Fibroblast of gingiva (primary cell): ENCODE measurements at places on chromosomes 1 and 21.

GRCh38 chr1:215568299-215568692 lies 1.2 kb downstream of the KCTD3 start:
- DNase-seq = peak; percentile 48

- peak; percentile 52 for DNase-seq
These were observed 175.7 kb downstream of the VPS13D start for GRCh38 chr1:12405325-12406210.

GRCh38 chr1:240947438-240948224 lies 335.7 kb upstream of the GREM2 start:
- no peak for DNase-seq

- DNase-seq = no peak
These were observed 115.5 kb upstream of the IRF2BP2 start for GRCh38 chr1:234725177-234726132.

DNA sequence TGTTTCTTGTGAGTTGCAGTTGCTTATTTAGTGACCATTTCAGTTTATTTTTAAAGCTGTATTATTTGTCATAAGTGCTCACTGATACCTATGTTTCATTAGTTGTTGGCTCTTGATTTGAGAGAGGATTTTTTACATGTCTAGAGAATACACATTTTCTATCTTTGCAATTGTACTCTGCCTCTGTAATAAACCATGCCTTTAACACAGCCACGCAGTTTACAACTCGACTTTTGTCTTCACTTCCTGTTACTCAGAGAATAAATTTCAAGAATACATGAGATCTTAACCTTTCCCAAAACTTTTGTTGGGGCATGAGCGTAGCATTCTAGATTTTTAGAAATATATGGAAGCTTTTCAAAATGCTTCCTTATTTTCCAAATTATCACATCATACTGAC lies 14.9 kb upstream of the ZNF678 start:
- no peak for DNase-seq

DNA sequence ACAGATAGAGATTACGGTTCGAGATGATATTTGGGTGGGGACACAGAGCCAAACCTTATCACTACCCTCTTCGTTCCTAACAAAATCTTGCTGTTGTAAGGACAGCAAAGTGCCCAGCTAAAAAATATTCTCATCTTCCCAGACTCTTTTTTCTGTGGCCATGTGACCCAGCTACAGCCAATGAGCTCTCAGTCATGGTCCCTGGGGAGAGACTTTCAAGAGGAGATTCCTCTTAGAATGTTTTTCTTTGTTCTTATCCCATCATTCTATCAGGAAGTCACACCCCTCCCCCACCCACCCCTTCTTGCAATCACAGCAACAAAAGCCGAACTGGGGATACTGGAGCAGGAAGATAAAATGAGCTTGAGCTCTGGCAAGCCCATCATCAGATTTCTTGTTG lies 247.1 kb downstream of the CHRM3 start:
- no peak for DNase-seq

DNA sequence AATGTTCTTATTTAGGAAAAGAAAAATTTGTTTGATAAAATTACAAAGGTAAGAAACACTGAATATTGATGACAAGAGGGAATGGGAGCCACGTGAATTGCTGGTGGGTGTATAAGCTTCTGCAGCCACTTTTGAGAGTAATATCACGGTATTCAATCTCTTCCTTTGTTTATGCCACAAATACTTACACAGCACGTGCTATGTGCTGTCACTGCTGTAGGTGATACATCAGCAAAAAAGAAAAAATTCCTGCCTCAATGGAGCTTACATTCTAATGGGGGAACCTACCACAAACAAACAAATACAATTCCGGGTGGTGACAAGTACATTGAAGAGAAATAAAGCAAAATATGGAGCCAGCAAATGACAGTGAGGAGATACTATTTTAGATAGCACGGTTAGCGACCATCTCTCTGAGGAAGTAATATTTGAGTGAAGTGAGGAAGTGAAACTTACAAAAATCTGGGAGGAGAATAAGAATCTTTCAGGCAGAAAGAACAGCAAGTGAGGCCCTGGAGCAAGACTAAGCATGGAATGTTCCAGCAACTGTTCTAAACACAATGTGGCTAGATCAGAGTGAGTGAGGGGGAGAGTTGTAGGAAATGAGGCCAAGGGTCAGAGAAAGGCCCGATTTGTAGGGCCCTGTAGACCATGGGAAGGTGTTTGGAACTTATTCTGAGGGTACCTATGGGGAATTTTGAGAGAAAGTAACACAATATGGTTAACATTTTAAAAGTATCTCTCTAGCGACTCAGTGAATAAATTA lies 2.6 kb upstream of the FCRLB start:
- no peak for DNase-seq

GRCh38 chr1:49213301-49213700 lies 436.6 kb upstream of the BEND5 start:
- no peak for DNase-seq

DNA sequence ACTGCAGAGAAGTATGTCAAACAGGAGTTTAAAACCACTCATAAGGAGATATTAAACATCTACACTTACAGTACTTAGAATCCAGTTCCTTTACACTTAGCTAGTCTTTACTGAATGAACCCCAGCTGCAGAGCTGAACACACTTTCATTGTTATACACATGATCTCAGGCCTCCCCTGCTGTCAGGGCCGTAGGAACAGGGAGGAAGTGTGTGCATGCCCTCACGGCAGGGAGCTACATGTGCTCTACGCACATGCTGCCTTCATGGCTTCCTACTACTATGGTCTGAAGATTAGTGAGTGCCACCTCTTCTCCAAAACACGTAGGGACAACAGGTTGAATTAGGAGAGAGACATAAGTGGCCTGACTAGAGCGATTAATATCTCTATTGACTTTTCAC lies 191.5 kb downstream of the SIPA1L2 start:
- DNase-seq = no peak

GRCh38 chr1:6414443-6414844 lies 5.3 kb downstream of the HES2 start:
- DNase-seq = peak; percentile 12

GRCh38 chr21:26933448-26933847 lies 33.4 kb downstream of the ADAMTS5 start:
- DNase-seq = no peak

GRCh38 chr1:107662971-107663370 lies 302.0 kb downstream of the VAV3 start:
- DNase-seq = peak; percentile 5

GRCh38 chr1:186212568-186213224 lies 162.4 kb downstream of the TPR start:
- peak; percentile 87 for DNase-seq

GRCh38 chr1:22919341-22920025 lies 53.2 kb downstream of the LACTBL1 start:
- DNase-seq = no peak

DNA sequence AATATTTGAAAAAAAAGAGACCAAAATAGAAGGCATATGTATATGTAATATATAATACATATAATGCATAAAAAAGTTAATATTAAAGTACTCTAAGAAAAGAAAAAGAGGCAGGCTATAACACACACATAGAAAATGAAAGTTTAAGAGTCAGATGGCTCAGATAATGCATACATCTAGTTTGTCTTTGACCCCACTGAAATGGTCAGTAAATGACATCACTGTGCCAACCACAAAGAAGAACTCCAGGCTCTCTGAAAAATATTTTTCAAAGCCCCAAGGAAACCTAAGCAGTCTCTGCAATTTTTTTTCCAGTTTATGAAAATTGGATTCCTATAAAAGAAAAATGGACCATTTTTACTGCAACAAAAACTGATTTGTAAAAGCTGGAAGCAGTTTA lies 55.4 kb upstream of the SCYL3 start:
- DNase-seq = no peak

- peak; percentile 27 for DNase-seq
These were observed 11.7 kb downstream of the NR5A2 start for GRCh38 chr1:200038981-200039848.

DNA sequence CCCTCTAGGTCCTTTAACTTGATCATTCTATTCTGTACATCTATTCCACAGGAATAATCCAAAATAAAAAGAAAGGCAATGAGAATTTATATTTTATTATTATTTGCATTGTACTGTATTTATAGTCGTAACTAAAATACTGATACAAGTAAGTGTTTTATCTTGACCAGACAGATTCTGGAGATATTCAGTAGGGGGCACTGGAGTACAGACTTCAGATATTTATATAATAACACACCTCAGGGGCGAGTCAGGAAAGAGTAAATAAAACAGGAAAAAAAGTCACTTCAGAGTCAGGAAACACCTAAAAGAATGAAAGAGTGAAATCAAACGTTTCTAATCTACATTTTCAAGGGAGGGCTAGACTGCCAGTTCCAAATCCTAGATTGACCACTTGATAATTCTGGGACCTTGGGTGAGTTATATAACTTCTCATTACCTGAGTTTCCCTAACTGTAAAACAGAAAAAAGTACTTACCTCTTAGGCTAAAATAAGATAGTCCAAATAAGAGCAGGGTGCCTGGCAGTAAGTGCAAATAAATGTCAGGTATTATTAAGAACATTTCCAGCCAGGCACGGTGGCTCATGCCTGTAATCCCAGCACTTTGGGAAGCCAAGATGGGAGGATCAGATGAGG lies 31.1 kb upstream of the MTF1 start:
- DNase-seq = peak; percentile 7

DNA sequence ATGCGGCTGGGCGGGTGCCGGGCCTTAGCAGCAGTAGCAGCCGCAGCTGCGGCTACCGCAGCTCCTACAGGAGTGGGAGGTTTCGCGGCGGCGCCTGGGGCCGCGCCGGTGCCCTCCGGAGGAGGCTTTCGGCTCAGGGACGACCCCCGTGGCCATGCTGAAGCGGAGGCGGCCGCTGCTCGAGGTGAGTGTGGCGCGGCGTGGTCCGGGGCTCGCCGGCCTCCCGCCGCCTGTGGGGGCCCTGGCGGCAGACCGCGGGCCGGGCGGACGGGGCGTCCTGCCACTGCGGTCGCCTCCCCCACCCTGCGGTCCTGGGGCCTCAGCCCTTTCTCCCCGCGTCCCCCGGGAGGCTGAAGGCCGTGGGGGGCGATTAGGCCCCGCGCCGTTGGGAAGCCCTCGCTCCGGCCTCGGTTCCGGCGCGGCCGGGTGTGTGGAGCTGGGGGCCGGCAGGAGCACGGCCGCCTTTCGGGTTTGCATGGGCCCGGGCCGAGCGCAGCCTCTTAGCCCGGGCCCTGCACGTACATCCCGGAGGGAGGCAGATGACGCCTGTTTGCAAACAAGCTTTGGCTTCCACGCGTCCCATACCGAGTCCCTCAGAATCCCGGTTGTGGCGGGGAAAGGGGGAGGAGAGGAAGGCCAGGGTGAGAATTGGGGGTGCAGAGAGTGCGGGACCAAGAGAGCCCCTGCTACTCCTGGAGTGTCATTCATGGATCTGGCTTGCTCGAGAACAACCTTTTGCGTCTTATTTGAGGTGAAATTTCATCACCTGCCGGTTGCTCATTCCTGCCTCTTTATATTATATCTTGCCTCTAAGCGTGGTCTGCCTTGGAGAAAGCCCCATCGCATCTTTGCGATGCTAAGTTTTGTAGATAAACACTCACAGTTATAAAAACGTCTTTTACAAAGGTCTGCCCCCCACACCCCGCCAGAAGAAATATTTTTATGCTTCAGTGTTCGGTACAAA lies 613 bp downstream of the ZFYVE9 start:
- DNase-seq = peak; percentile 50

- DNase-seq = no peak
These were observed 102.0 kb downstream of the PAX7 start for GRCh38 chr1:18732686-18733085.

DNA sequence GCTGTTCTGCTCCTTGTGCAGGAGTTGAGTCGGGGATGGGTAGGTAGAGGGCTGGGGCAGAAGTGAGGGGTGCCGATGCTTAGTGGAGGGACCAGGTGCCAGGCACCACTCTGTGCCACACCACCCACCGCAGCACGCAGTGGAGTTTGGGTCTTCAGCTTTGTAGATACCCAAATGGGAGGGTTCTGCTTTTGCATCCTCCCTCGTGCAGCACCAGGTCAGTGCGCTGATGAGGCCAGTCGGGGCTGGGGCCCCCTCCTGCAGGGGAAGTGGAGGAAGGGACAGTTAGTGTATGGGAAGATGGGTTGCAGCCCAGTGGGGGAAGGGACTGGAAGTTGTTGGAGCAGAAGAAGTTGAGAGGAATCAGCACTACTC lies 244.0 kb downstream of the RHOU start:
- DNase-seq = no peak

- no peak for DNase-seq
These were observed 74.4 kb downstream of the EPS15 start for GRCh38 chr1:51444534-51445192.

DNA sequence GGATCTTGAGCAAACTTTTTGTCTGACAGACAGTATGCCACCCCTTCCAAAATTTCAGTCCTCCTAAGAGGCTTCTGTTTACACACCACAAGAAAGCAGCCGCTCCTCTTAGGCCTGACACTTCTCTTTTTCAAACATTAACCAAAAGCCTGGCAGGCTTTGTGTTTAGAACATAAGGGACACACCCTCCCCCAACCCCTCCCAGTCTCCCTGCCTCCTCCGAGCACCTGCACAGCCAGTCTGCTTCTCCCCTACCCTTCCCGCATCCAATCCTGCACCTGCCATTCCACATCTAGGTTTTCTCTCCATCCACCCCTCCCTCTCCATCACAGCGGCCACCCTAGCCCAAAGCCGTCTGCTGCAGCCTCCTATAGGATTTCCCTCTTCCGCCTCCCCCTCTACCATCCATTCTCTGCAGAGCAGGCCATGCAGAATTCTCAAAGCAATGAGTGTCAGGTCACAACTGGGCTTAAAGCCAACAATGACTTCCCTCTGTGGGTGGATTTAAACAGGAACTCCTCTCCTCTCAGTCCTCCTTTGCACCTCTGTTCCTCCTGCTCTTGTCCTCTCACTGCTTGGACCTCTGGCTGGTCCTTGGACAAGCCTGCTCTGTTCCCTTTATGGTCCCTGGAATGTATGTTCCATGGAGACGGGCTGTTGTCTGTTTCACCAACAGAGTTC lies 478.2 kb downstream of the NPHP4 start:
- DNase-seq = no peak

GRCh38 chr1:193348091-193348768 lies 161.8 kb upstream of the B3GALT2 start:
- DNase-seq = peak; percentile 78

GRCh38 chr1:24875257-24875656 lies 54.8 kb downstream of the RUNX3 start:
- DNase-seq = no peak

GRCh38 chr1:203590603-203591002 lies 36.0 kb upstream of the ATP2B4 start:
- DNase-seq = no peak

GRCh38 chr1:45787905-45788304 lies 15.5 kb upstream of the MAST2 start:
- no peak for DNase-seq

DNA sequence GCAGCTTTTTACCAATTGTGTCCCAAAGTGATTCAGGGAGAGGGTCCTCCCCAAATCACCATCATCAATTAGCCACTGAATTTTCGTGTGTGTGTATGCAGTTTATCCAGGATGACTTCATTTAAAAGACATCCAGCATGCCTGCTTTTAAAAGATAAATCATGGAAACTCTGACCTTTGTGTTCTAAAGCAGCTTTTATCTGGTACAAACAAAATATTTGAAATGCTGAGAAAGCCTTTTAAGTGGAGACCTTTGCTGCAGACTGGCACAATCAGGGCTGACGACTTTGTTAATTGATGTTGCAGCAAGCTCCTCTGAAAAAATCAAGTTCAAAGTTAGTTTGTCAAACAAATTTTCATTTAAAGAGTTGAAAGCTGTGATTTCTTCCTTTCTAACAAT lies 104.7 kb downstream of the PCP4 start:
- no peak for DNase-seq

- DNase-seq = no peak
These were observed 4.5 kb downstream of the PAFAH2 start for GRCh38 chr1:25993197-25993951.

GRCh38 chr1:11151826-11152612 lies 37.1 kb upstream of the ANGPTL7 start:
- DNase-seq = no peak
